Daoy (cell line): ENCODE measurements at places on chromosomes 3 and 15. TPM values are rescaled to one million over a fixed set of nuclear protein-coding genes. Genes with fewer than 3 reads are reported as not detected.

- no peak for DNase-seq
These were observed 142.7 kb upstream of the DPPA4 start for GRCh38 chr3:109480014-109480413.

- DNase-seq = peak; percentile 72
These were observed 270.3 kb downstream of the IL5RA start for GRCh38 chr3:2839876-2840275.

- no peak for DNase-seq
These were observed 10.2 kb downstream of the PPARG start for GRCh38 chr3:12299026-12299425.

DNA sequence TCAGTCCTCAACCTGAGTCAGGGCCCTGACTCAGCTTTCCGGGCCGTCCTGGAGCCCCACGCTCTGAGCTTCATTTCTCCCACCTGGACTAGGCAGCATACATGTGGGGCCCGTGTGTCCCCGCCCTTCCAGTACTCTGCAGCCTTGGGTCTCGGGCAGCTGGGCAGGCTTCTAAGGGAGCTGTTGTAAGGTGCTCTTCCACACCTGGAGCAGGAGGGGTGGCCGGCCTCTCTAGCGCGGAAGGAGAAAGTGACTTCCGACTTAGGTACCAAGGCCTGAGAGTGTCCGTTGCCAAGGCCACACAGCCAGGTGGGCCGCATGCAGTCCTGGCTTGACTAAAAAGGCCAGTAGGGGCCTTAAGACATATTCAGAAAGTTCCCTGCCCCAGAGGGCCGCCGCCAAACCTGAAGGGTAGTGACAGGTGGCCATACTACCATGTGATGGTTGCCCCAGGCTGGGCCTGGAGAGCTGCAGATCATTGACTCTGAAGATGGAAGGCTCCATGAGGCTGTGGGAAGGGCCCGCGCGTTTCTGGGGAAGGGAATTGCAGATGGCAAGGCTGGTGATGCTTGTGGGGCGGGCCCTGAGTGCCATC, 9.4 kb upstream of the SEMA3B start:
- DNase-seq = no peak

DNA sequence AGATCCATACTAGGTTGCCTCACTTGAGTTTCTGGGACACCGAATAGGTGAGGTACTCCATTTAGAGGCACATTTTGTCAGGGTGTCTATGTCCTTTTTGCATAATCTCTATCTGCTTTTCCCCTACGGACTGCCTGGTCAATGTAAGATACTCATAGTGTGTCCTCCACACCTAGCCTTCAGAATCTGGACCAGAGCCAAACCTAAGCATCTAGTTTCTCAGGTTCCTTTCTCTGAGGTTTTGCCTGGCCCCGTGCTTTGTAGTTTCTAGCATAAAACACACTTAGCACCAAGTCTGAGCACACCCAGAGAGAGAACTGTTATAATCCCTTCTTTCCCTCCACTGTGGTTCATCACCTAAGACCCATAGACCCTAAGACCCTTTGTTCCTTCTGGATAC, 105.9 kb upstream of the MLF1 start:
- DNase-seq = no peak

The EMC7 gene
- 22.2 and 27.9 TPM in 2 replicates for total RNA-seq

- DNase-seq = no peak
These were observed 393.9 kb downstream of the RAP2B start for GRCh38 chr3:153555919-153556318.

The DLG1 gene
- total RNA-seq = 69.6 and 111 TPM in 2 replicates
